Nucleus accumbens (tissue), 56 donors: ENCODE measurements at places on chromosomes 11 and 22.

DNA sequence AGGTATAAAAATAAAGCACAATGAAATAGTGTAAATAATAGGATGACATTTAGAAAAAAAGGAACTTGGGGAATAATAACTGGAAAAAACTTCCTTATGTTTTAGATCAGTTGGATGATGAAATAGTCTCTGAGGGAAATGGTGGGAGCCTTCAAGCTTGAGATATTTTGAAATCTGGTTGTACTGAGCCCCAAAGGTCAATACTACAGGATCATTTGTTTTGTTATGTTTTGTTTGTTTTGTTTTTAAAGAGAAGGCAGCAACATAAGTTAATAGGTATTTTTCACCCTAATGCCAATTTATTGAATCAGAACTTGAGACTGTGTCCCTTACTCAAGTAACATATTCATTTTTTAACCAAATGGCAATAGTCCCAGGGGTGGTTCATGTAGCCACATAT lies 393.1 kb downstream of the ETS1 start:
- DNase-seq, result no peak

DNA sequence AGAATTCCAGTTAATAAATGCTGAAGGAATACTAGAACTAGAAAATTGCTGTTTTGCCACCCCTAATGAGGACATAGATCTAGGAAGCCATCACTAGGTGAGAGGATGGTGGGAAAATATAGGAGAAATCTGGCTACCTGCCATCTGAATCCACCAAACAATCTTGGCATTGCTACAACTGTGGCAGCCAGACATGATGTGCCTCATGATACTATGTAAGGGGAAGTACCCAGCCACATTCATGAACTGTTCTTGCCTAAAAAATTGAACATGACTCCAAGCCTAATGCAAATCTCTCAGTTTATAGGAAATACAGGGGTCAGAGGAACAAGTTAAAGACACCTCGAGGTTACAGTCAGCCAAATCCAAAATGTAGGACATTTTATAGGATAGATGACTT lies 72.8 kb downstream of the SFI1 start:
- DNase-seq, result no peak

- DNase-seq, result no peak
These were observed 34.6 kb downstream of the SPECC1L start for GRCh38 chr22:24305260-24305692.

- no peak for DNase-seq
These were observed 2.5 kb upstream of the CALCA start for GRCh38 chr11:14974515-14975251.

DNA sequence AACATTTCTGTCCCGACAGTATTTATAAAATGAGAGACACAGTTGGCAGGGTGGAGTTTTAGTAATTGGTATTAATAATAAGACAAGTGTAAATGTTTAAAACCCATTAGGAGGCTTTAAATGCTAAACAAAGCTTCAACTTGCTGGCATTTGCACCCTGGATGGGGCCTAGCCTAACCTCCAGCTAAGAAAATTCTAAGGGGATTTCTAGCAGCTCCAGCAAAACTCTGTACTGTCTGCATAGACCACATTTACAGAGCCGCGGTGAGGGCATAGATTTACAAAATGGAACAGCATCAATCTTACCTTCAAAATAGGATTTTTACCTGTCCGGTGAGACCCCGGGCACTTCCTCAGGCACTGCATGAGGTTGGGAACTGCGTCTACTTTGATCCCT lies 113.9 kb upstream of the ANO1 start:
- no peak for DNase-seq

DNA sequence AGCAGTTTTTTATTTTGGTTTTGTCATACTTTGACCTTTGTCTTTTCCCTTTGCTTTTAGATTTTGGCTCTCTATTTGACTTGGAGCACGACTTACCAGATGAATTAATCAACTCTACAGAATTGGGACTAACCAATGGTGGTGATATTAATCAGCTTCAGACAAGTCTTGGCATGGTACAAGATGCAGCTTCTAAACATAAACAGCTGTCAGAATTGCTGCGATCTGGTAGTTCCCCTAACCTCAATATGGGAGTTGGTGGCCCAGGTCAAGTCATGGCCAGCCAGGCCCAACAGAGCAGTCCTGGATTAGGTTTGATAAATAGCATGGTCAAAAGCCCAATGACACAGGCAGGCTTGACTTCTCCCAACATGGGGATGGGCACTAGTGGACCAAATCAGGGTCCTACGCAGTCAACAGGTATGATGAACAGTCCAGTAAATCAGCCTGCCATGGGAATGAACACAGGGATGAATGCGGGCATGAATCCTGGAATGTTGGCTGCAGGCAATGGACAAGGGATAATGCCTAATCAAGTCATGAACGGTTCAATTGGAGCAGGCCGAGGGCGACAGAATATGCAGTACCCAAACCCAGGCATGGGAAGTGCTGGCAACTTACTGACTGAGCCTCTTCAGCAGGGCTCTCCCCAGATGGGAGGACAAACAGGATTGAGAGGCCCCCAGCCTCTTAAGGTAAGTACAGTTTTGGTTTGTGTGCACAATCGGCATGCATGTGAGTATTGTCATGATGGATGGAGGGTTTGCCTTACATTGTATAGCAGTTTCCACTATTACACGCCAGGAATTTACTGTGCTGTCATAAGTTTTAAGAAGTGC lies 25.0 kb downstream of the EP300 start:
- no peak for DNase-seq

- DNase-seq, result no peak
These were observed 3.6 kb upstream of the CCDC81 start for GRCh38 chr11:86370922-86371594.

GRCh38 chr11:60767388-60767811 lies 10.7 kb downstream of the MS4A15 start:
- DNase-seq, result no peak

- DNase-seq, result no peak
These were observed 9.1 kb downstream of the B3GAT1 start for GRCh38 chr11:134402910-134403309.

GRCh38 chr22:41910050-41911000 lies 4.5 kb downstream of the SHISA8 start:
- no peak for DNase-seq

- DNase-seq, result no peak
These were observed 452.3 kb downstream of the RAB38 start for GRCh38 chr11:87722756-87723565.

DNA sequence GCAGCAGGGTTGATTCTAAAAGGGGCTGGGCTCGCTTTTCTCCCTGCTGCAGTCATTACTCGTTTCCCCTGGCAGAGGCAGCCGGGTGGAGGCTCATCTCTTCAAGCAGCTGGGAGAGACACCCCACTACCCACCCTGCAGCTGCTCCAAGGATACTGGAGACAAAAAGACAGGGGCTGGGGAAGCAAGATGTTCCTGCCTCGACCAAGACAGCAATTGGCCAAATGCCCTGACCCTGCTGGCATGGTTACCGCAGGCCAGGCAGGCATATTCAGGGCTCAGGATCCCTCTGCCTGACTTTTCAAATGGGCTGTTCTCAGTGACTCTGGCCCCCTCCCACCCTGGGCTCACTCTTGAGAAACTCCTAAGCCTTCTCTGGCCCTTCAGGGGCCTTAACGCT lies 6.8 kb upstream of the RGL4 start:
- no peak for DNase-seq

- no peak for DNase-seq
These were observed 120.4 kb upstream of the MTMR2 start for GRCh38 chr11:96044311-96044710.

GRCh38 chr11:110173811-110174644 lies 80.8 kb downstream of the ZC3H12C start:
- peak; percentile 12 for DNase-seq

GRCh38 chr22:24128631-24129262 lies 52.5 kb upstream of the SUSD2 start:
- no peak for DNase-seq

DNA sequence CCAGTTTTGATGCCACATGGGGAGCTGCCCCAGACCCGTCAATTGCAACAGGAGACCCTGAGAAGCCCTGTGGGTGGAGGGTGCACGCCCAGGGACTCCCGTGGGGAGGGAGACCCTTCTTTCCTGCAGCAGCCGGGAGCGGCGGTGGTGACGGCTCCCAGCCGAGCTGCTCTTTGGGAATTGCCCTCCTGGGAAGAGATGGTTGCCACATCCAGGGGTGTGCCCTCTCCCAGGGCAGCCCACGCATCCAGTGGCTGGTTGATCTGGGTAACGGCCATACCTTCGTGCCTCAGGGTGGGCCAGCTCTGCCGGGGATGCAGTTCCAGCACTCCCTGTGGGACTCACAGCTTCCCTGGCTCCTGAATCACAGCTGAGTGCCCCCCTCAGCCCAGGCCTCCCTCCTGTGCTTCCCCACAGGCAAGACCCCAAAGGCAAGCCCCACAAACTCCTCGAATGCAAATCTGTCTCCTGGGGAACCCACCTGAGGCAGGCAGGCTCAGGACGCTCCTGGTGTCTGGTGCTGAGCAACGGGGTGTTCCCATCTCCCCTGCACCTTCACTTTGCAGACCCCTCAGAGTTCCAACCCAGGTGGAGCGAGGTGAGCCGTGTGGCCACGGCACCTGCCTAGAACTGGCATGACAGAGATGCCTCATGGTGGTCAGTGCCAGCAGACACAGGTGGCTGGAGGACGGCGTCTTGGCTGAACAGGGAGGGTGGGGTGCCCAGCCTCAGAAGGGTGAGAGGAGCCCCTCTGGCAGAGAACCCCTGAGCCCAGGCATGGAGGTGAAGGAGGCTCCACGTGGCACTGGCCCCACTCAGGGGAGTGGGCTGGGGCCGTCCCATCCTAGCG lies 1027.4 kb downstream of the BRD1 start:
- no peak for DNase-seq

- DNase-seq, result no peak
These were observed 54.0 kb upstream of the PRDM11 start for GRCh38 chr11:45092404-45092785.
